Pulmonary artery endothelial cell (primary cell): ENCODE measurements at places on chromosomes 5 and 9. TPM values are rescaled to one million over a fixed set of nuclear protein-coding genes. Genes with fewer than 3 reads are reported as not detected.

Gene OLFML2A
- total RNA-seq: under 0.01 and 0.04 TPM in 2 replicates

Gene CREB3
- total RNA-seq: 45.2 and 58.0 TPM in 2 replicates

Gene ROR2
- total RNA-seq: not detected in 2 replicates

Gene CTSL
- 104 and 178 TPM in 2 replicates for total RNA-seq

Gene CCL27
- total RNA-seq: 0.14 TPM in 1 of 2 replicates, not detected in the other

Gene LRRC70
- total RNA-seq: 22.2 and 37.8 TPM in 2 replicates

Gene PLCXD3
- total RNA-seq: 0.20 and 3.3 TPM in 2 replicates

Gene C9
- total RNA-seq: 0.25 TPM in 1 of 2 replicates, not detected in the other

Gene ALDH7A1
- total RNA-seq: 54.0 and 65.5 TPM in 2 replicates

Gene PGM5
- 0.07 and 0.26 TPM in 2 replicates for total RNA-seq

Gene SOX30
- not detected in 2 replicates for total RNA-seq

Gene PCDHA10
- total RNA-seq: 0.07 and 0.35 TPM in 2 replicates

Gene DMRT3
- not detected in 2 replicates for total RNA-seq
